ENCODE measurements at places on chromosomes 6 and 20.
A peak's percentile ranks its signal among the peaks of the same experiment; 100 is the strongest.

DNA sequence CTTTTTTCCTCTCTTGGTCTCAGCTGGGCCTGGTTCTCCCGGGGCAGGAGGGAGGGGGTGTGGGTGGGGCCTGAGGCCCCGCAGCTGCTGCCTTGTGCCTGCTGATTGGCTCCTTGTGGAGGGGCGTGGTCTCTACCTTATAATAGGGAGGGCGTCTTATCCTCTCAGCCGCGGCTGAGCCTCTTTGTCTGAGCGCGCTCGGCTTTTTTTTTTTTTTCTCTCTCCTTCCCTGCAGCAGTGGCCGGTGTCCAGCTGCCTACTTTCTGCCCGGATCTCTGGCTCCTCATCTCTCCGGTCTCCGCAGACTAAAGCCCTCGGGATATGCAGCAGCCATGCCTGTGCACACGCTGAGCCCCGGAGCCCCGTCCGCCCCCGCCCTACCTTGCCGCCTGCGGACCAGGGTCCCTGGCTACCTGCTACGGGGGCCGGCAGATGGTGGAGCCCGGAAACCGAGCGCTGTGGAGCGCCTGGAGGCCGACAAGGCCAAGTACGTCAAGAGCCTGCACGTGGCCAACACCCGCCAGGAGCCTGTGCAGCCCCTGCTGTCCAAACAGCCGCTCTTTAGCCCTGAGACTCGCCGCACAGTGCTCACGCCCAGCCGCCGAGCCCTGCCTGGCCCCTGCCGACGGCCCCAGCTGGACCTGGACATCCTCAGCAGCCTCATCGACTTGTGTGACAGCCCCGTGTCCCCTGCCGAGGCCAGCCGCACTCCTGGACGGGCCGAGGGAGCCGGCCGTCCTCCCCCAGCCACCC is 11.1 kb downstream of the FAM110A start:
- no peak overlapping the region for H3K4me3 ChIP-seq
- DNase-seq, result peak; percentile 96
- no peaks in the 10 kb centered on the region for H3K36me3 ChIP-seq
- peaks cover 4% of the 10 kb centered on the region for H3K27me3 ChIP-seq
- no peak overlapping the region for H3K27ac ChIP-seq

DNA sequence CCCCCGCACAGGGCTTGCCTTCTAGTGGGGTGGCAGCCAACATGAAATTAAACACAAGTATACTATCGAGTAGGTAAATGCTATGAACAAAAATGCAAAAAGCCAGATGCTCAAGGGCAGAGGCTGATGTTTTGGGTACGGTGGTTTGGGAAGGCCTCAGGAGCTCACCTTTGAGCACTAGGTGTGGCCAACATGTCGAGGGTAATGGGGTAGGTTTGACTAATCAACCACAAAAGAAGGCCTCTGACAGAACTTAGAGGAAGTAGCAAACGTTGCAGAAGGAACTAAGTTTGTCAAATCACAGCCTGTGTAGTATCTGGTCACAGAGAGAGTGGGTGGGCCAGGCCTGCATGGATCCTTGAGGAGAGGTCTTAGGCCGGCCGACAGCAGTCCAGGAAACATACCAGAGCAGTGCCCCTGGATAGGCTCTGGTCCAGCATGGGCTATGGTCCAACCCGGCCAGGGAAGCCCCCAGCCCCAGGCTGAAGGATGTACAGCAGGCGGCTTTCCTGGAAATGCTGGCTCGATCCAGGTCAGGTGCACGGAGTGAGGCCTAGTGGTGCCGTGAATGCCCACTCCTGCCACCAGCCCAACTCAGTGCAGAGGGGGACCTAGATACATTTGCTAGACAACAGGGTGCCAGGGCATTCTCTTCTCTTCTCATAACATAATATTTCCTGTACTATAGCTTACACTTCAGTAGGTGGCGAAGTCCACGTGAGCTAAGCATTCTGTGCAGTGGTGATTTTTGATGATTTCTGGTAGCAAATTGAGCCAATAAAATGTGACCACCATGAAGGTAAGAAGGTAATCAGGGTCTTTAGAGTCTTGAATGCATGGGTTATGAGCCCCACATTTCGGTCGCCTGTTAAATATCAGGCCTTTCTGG is 56.3 kb upstream of the CD93 start:
- no peaks in the 10 kb centered on the region for H3K27me3 ChIP-seq
- H3K4me1 ChIP-seq, result no peaks in the 10 kb centered on the region
- H3K36me3 ChIP-seq, result no peaks in the 10 kb centered on the region
- no peak overlapping the region for H3K4me3 ChIP-seq
- no peak for DNase-seq

- H3K36me3 ChIP-seq, result no peaks in the 10 kb centered on the region
- peaks cover 9% of the 10 kb centered on the region for H3K4me1 ChIP-seq
- no peaks in the 10 kb centered on the region for H3K27me3 ChIP-seq
- no peak overlapping the region for H3K4me3 ChIP-seq
- H3K27ac ChIP-seq, result peak overlapping the region; percentile 5
These were observed 179.2 kb downstream of the TMEM242 start for GRCh38 chr6:157143890-157144798.

DNA sequence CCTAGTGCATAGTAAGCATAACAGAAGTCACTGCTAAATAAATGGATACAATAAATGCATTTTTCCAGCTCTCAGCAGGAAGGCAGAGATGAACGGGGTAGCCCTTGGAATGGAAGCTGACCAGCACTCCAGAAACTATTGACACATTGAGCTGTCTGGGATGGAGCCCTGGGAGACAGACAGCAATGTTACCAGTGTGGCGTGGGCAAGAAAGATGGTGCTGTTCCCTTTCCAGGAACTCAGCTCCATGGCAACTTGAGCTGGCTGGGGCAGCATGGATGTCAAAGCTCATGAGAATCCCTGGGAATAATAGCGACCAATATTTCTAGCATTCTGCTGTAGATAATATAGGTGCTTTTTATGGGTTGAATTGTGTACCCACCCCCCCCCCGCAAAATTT is 104.3 kb upstream of the PTPRT start:
- H3K27me3 ChIP-seq, result no peaks in the 10 kb centered on the region
- DNase-seq, result no peak
- no peaks in the 10 kb centered on the region for H3K36me3 ChIP-seq
- no peak overlapping the region for H3K4me3 ChIP-seq
- no peak overlapping the region for H3K27ac ChIP-seq

- peaks cover 5% of the 10 kb centered on the region for H3K4me1 ChIP-seq
- H3K36me3 ChIP-seq, result no peaks in the 10 kb centered on the region
- H3K27me3 ChIP-seq, result no peaks in the 10 kb centered on the region
- peak; percentile 15 for DNase-seq
These were observed 43.8 kb upstream of the DYNLRB1 start for GRCh38 chr20:34472246-34472925.

DNA sequence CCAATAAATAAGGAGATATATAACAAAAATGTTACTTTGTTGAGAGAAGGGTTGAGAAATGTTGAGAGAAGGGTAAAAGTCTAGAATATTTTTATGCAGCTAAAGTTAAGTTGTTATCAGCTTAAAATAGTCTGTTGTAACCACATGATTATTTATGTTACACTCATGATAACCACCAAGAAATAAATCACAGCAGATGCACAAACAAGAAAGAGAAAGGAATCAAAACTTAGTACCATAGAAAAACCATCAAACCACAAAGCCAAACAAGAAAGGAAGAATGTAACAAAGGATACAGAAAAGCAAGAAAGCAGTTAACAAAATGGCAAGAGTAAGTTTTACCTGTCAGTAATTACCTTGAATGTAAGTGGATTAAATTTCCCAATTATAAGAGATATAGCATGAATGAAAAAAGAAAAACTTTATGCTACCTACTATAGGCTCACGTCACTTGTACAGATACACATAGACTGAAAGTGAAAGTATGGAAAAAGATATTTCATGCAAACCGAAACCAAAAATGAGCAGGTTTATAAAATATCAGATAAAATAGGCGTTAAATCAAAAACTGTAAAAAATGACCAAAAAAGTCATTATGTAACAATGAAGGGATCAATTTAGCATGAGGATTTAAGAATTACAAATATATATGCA is 93.6 kb downstream of the STXBP5 start:
- no peak for DNase-seq
- no peaks in the 10 kb centered on the region for H3K27me3 ChIP-seq
- no peak overlapping the region for H3K4me3 ChIP-seq
- no peak overlapping the region for H3K27ac ChIP-seq
- no peaks in the 10 kb centered on the region for H3K36me3 ChIP-seq

DNA sequence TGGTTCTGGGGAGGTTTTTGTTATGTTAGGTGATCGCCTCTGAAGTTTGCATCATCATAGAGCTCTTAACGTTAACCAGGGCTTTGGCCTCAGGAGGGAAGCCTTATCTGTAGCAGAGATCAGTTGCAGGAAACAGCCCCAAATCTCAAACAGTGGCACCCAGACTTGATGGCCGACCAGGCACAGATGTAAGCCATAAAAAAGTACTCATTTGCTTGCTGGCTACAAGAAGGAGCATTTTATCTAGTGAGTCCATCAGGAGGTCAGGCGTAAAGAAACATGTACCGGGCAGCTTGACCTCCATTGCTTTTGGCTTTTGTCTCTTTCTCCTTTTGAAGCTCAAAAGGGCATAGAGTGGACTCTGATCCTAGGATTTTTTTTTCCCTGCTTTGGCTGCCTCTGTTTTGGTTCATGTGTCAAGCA is 122.3 kb downstream of the CCDC170 start:
- H3K36me3 ChIP-seq, result no peaks in the 10 kb centered on the region
- H3K4me3 ChIP-seq, result no peak overlapping the region
- H3K27ac ChIP-seq, result no peak overlapping the region
- no peaks in the 10 kb centered on the region for H3K4me1 ChIP-seq

GRCh38 chr6:20905377-20905776 is 371.1 kb downstream of the CDKAL1 start:
- H3K4me3 ChIP-seq, result no peak overlapping the region
- H3K27ac ChIP-seq, result no peak overlapping the region
- DNase-seq, result no peak
- H3K4me1 ChIP-seq, result no peaks in the 10 kb centered on the region
- no peaks in the 10 kb centered on the region for H3K27me3 ChIP-seq

DNA sequence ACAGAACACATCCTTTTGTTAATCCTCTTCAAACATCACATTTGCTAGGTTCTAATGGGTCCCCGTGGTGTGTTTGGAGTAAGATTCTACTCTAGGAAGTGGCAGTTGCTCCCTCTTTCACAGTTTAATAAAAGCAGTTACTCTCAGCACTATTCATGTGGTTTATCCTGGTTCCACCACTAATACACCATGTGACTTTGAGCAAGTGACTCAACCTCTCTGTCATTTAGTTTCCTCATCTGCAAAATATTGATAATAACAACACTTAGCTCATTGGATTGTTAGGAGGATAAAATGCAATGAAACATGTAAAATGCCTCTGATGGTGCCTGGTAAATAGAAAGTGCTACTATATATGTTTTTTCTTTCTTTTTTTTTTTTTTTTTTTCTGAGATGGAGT is 488.0 kb upstream of the NOX3 start:
- no peak for DNase-seq
- H3K27ac ChIP-seq, result no peak overlapping the region
- no peak overlapping the region for H3K4me3 ChIP-seq
- H3K36me3 ChIP-seq, result no peaks in the 10 kb centered on the region
- no peaks in the 10 kb centered on the region for H3K4me1 ChIP-seq

- DNase-seq, result no peak
- no peak overlapping the region for H3K4me3 ChIP-seq
- H3K36me3 ChIP-seq, result no peaks in the 10 kb centered on the region
- H3K4me1 ChIP-seq, result no peaks in the 10 kb centered on the region
These were observed 146.8 kb downstream of the TFAP2B start for GRCh38 chr6:50965495-50965894.

DNA sequence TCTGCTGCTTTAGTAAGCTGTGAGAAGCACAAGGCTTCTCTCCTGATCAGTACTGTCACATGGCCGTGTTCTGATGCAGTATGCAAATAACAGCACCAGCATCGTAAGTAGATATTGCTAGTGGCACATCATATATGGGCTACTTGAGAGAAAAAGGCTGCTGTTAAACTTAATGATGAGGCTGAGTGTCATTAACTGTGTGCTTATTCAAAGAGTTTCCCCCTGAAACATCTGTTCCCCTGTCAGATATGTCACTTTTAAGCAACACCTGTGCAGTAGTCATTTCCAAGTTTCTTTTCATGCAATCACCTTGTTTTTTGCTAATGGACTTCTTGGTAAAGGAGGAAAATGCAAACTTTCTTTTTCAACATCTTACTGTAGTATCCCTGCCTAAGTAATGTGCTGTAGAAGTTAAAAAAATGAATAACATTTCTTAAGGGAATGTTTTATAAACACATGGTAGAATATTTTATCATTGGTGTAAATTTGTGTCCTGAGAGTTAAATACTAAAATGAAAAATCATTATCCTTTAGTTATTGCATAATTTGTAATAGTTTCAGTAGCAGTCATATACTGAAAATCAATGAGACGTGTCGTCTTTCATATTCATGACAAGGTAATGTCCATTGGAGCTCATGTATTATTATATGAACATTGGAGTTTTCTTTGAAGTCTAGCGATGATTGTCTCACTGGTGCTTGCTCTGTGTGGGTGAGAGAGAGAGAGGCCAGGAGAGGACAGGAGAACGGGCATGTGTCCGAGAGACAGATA is 366.3 kb downstream of the CDKAL1 start:
- no peak overlapping the region for H3K27ac ChIP-seq
- no peaks in the 10 kb centered on the region for H3K4me1 ChIP-seq
- H3K27me3 ChIP-seq, result no peaks in the 10 kb centered on the region
- no peak for DNase-seq
- no peaks in the 10 kb centered on the region for H3K36me3 ChIP-seq

- no peak overlapping the region for H3K4me3 ChIP-seq
- peak; percentile 16 for DNase-seq
- no peaks in the 10 kb centered on the region for H3K27me3 ChIP-seq
- peaks cover 16% of the 10 kb centered on the region for H3K4me1 ChIP-seq
- H3K27ac ChIP-seq, result no peak overlapping the region
- no peaks in the 10 kb centered on the region for H3K36me3 ChIP-seq
These were observed 41.8 kb upstream of the LAMA4 start for GRCh38 chr6:112296122-112296521.

DNA sequence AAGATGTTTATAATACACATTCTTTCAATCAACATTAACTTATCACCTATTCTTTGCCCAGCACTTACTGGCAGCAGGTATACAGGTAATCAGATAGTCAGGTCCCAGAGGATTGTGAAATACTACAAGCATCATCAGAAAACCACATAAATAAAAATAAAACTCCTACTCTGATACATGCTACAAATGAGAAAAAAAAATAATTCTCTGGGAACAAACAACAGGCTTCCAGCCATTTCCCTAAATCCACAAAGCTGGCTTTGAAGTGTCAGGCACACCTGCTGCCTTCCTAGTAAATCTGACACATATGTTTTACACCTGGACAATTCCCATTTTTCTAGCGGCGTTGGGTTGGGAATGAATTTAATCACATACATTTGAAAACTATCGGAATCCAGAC is 384.5 kb upstream of the CDH4 start:
- H3K4me3 ChIP-seq, result no peak overlapping the region
- no peaks in the 10 kb centered on the region for H3K4me1 ChIP-seq
- H3K27me3 ChIP-seq, result peaks cover 2% of the 10 kb centered on the region
- no peak overlapping the region for H3K27ac ChIP-seq
- DNase-seq, result no peak
- H3K36me3 ChIP-seq, result no peaks in the 10 kb centered on the region

DNA sequence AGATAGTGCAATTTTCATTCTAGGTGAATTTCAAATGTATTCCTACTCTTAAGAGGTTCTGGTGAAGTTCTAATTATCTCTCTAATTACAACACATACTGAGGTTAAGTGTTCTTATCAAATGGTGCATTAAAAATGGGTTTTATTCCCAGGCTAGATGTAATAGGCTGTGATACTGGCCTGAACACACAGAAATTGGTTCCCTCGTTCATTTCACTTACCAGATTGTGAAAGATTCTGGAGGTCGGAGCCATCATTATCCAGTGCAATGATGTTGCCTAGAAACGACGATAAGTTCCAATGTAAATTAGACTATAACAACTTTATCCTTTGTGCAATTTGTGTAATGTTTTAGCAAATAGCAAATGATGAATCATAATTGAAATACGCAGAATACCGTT is 172.6 kb upstream of the SOX4 start:
- no peak for DNase-seq
- H3K4me1 ChIP-seq, result no peaks in the 10 kb centered on the region
- H3K4me3 ChIP-seq, result no peak overlapping the region
